Nephron progenitor cell (in vitro differentiated cells): ENCODE measurements at places on chromosomes 4 and X.
A peak's percentile ranks its signal among the peaks of the same experiment; 100 is the strongest.

DNA sequence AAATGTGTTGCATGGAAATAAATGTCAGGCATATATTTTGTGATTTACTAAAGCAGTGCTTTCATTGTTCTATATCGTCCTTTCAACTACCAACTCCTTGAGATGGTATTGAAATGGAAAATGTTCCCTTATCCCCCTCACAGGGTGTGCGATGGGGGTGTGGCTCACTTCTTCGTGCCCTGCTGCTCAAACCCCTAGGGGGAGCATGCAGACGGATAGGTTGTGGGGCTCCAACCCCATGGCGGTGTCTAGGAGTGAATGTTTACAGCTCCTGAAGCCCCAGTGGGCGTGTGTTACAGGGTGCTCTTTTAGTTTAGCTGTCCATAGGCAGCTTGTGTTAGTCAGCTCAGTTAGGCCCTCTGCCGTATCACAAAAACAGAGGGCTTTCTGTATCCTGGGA is 287.7 kb upstream of the EMCN start:
- DNase-seq, result no peak

DNA sequence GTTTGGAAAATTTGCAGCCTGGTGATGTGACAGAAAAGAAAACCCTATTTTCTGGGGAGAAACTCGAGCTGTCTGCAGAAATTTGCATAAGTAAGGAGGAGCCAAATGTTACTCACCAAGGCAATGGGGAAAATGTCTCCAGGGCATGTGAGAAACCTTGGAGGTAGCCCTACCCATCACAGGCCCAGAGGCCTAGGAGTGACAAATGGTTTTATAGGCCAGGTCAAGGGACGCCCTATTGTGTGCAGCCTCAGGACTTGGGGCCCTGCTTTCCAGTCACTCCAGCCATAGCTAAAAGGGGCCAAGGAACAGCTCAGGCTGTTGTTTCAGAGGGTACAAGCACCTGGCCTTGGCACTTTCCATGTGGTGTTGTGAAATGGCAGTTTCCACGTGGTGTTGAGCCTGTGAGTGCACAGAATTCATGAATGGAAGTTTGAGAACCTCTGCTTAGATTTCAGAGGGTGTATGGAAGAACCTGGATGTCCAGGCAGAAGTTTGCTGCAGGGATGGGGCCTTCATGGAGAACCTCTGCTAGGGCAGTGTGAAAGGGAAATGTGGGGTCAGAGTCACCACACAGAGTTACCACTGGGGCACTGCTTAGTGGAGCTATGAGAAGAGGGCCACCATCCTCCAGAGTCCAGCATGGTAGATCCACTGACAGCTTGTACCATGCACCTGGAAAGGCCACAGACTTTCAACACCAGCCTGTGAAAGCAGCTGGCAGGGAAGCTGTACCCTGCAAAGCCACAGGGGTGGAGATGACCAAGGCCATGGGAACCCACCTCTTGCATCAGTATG is 637.6 kb upstream of the EPHA5 start:
- no peak for DNase-seq

GRCh38 chr4:8403976-8404375 is 36.5 kb downstream of the ACOX3 start:
- no peak for DNase-seq

DNA sequence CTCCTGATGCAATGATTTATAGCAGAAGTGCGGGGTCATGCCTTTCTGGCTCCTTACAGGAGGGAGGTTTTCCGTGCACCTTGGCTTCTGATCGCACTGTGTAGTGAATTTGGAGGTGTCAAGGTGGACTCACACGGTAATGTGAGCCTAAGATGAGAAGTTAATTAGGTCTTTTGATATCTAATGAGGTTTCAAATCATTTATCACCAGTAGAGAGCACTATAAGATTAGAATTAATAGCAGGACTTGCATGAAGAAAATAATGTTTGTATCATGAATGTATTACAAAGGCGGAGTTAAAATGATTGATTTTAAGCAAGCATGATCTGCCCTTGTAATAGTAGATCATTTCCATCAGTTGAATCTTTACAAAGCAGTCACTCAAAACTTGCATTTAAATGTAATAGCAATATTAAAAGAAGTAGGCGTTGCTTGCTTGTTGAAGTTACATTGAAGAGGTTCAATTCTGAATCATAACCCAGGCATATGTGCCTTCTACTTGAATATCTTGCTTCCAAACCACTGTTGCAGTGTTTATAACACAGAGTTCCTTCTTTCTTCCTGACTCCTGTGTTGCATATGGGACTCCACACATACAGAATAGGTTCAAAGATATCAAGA is 152.1 kb downstream of the FMR1NB start:
- DNase-seq, result peak; percentile 4

- DNase-seq, result no peak
Measured at GRCh38 chrX:104742355-104742754, 176.4 kb downstream of the IL1RAPL2 start.

- no peak for DNase-seq
Measured at GRCh38 chr4:73740353-73740778, at the start of gene CXCL8. TSS of gene CXCL8 (plus strand) at chr4:73740569. CDS start at chr4:73740659, 90 bp downstream.
